ENCODE measurements at places on chromosomes 4 and X.

DNA sequence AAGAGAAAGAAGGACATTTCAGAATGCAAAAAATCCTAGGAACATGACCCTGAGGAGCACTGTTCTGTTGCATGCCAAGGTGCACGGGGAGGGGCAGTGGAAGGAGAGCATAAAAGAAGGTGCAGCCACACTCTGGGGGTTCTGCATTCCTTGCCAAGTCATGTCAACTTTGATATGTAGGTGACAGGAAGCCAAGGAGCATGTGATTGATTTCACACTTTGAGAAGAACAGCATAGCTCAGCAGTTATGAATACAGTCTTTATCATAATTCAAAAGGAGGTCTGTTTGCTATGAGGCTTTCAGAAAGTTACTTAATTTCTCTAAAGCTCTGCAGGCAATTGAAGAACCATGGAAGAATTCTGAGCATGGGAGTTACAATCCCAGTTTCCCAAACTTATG, 50.6 kb downstream of the SCFD2 start:
- no peak for DNase-seq

- DNase-seq = no peak
Observed at GRCh38 chr4:187908079-187908561, 87.5 kb upstream of the ZFP42 start.

- DNase-seq = no peak
Observed at GRCh38 chr4:83704786-83705185, 168.9 kb downstream of the GPAT3 start.

GRCh38 chr4:32423267-32423666, 1703.1 kb downstream of the PCDH7 start:
- no peak for DNase-seq
